Stimulated activated naive B cell treated with anti-CD40 and anti-IgM and Interleukin-4, amounts not matched to agents 10 μg/mL and 1 μg/mL and 100 μg/mL, for 72 hours (primary cell): ENCODE measurements at places on chromosomes 3 and 15.

GRCh38 chr15:47412136-47412535, 305.2 kb upstream of the SEMA6D start:
- DNase-seq: no peak

- no peak for DNase-seq
These were observed 90.3 kb upstream of the FAM174B start for GRCh38 chr15:92745845-92746271.

DNA sequence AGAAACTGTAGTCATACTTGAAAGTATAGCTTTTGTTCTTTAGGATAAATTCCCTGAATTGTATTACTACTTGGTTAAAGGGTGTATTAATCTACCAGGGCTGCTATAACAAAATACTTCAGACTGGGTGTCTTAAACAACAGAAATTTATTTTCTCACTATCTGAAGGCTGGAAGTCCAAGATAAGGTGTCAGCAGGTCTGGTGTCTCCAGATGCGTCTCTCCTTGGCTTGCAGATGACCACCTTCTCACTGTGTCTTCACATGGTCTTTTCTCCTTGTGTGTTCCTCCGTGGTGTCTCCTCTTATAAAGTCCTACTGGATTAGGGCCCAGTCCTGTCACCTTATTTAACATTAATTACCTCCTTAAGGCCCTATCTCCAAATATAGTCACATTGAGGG, 33.7 kb downstream of the MED12L start:
- DNase-seq: no peak

DNA sequence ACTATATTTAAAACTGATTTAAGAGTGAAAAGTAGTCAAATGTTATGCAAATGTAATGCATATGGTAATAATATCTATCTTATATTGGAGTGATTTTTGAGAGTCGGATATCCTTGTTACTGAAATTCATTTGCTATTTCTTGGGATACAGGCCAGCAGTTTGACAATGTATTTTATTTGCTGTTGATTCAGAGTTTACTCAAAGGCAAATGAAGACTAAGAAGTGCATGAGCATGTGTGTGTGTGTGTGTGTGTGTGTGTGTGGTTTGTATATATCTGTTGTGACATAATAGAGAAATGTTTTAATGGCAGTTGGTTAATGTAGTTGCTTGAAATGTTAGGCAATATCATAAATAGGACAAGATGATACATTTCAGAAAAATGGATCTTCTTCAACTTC, 39.0 kb downstream of the UNC13C start:
- DNase-seq: no peak

DNA sequence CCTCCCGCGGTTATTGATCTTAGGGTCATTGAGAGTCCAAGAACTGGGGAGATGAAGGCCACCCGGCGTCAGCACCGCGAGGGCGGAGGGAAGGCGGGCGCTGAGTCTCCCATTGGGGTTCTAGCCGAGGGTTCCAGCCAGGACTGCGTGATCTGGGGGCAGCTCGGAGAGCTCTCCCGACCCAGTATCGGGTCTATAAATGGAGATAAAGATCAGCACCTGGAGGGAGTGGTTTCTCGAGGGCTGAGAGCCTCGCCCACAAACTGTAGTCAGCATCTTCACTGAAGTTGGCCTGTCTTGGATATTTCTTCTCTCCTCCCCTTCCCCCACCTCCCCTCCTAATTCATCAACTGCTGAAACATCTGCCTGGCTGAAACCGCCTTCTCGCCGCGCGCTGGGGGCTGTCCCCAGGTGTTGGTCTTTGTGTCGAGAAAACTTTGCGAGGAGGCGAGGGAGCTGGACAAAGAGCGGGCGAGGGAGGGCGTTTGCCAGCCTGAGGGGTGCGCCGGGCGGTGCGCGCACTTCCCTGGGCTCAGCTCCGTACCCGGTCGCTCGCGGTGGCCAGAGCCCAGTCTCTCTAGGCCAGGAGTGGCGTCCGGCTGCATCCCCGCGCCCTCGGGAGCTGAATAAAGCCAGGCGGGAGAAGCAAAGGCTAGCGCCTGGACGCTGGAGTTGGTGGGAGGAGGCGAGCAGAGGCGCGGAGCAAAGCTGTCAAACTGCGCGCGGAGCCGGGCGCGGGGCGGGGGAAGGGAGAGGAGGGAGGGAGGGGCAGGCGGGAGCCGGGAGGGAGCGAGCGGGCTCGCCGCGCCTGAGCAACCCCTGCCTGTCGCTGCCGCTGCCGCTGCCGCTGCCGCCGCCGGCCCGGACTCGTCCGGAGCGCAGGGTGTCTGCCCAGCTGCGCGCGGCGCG, at the start of gene ST8SIA2:
ST8SIA2 (plus strand) TSS at position 811 of the 909 bp plus-strand sequence. CDS start 184 bp downstream, outside the sequence.
- no peak for DNase-seq
